Activated CD4-positive, alpha-beta memory T cell treated with anti-CD3 and anti-CD28 coated beads for 36 hours (primary cell): ENCODE measurements at places on chromosomes 11 and 22. TPM values are rescaled to one million over a fixed set of nuclear protein-coding genes. Genes with fewer than 3 reads are reported as not detected.

GRCh38 chr22:38846412-38846811 lies 2.6 kb upstream of the NPTXR start:
- peaks cover 11% of the 10 kb centered on the region for H3K4me1 ChIP-seq
- no peak overlapping the region for H3K4me3 ChIP-seq

DNA sequence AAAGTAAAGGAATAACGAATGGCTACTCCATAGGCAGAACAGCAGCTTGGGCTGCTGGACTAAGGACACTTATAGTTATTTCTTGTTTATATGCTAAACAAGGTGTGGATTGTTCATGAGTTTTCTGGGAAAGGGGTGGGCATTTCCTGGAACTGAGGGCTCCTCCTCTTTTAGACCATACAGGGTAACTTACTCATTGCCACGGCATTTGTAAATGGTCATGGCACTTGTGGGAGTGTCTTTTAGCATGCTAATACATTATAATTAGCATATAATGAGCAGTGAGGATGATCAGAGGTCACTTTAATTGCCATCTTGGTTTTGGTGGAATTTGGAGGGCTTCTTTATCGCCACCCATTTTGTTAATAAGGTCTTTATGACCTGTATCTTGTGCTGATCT lies 7.0 kb downstream of the OR4X1 start:
- H3K4me1 ChIP-seq, result peaks cover 2% of the 10 kb centered on the region
- no peak overlapping the region for H3K27ac ChIP-seq
- no peaks in the 10 kb centered on the region for H3K36me3 ChIP-seq
- no peaks in the 10 kb centered on the region for H3K27me3 ChIP-seq
- H3K4me3 ChIP-seq, result no peak overlapping the region

DNA sequence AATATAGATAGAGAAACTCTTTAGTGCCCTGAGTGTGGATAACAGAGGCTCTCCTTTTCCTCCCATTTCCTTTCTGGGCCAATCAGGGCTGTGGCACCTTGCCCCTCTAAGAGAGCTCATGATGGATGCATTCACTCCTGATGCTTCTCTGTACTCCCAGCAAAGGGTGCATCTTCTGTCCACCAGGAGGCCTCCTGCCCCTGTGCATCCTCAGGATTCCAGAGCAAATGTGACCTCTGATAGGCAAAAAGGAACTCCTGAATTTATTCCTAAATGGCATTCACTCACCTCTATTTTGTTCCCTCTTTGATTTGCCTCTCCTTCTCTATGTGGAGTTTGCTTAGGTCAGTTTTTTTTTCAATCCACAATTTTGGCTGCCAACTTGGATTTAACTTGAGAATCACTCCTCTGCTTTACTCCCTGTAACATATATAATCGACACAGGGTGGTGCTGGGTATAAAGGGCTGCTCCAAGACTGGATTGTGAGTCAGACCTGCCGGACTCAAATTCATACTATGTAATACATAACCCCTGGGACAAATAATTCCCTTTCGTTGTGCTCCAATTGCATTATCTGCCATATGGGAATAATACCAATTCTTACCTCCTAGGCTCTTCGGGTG lies 1.1 kb upstream of the MRGPRX4 start:
- no peak overlapping the region for H3K4me3 ChIP-seq
- H3K4me1 ChIP-seq, result no peaks in the 10 kb centered on the region
- H3K36me3 ChIP-seq, result no peaks in the 10 kb centered on the region
- H3K27ac ChIP-seq, result no peak overlapping the region

DNA sequence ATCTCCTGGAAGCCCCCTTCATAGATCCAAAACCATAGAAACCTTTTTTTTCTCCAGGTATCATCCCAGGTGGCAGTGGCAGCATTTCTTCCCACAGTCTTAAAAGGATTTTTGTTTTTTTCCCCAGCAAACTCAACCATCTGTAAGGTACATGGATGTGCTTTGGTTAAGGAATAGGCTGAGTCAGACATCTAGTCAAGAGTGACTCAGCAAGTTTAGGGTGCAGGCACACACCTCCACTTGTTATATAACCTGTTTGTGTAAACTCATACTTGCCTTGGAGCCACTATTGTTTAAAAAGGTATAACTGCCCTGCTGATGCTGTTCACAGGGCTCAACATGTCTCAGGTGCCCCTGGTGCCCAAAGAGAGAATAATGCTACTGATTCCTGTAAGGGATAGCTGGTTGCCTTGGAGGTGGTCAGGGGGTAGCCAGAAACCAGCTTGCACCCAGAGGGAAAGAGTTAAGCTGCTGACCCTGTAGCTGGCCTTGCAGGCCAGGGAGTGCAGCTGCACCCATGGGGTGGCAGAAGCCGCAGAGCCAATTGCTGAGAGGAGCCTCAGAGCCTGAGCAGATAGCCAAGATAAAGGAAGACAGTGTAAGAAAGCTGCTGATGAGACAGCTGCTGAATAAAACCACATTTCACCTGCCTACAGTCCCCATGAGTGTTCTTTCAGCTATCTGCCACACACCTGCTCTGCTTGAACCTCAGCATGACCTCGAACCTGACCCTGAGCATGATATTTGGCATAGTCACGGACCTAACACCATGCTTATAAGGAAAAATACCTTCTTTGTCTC lies 1726.1 kb upstream of the RAG2 start:
- DNase-seq, result no peak
- H3K36me3 ChIP-seq, result no peaks in the 10 kb centered on the region
- H3K4me3 ChIP-seq, result no peak overlapping the region
- H3K27ac ChIP-seq, result no peak overlapping the region

GRCh38 chr11:19746086-19746485 lies 33.4 kb downstream of the NAV2 start:
- H3K4me1 ChIP-seq, result no peaks in the 10 kb centered on the region
- no peaks in the 10 kb centered on the region for H3K36me3 ChIP-seq
- DNase-seq, result no peak
- no peak overlapping the region for H3K27ac ChIP-seq

DNA sequence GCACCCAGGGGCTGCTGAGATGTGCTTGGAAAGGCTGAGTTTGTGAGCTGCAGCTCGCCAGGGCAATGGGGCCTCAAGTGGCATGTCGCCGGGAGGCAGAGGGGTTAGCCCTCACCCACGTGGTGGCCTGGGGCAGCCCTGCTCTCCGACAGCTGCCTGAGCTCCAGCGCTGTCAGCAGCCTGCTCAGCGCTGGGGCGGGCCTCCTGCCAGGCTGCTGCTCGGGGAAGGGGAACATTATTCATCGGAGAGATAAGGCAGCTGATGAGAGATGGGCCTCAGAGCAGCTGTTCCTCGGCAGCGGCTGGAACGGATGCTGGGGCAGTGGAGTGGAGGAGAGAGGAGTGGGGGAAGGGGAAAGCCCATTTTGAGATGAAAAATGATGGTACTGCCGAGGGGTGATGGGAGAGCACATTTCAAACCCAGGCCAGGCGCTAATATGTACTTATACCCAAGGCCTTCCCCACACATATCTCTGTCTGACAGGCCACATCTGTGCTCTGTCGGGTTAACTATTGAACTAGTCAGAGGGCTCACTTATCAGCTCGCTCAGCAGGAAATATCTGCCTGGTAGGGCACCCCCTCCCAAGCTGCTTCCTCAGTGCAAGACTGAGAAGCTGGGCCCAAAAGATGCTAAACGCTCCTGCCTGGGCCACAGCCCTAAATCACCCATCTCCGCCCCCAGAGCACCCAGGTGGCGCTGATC lies 79.5 kb downstream of the TIMP3 start:
- peaks cover 3% of the 10 kb centered on the region for H3K4me1 ChIP-seq
- no peaks in the 10 kb centered on the region for H3K36me3 ChIP-seq
- no peak overlapping the region for H3K27ac ChIP-seq

DNA sequence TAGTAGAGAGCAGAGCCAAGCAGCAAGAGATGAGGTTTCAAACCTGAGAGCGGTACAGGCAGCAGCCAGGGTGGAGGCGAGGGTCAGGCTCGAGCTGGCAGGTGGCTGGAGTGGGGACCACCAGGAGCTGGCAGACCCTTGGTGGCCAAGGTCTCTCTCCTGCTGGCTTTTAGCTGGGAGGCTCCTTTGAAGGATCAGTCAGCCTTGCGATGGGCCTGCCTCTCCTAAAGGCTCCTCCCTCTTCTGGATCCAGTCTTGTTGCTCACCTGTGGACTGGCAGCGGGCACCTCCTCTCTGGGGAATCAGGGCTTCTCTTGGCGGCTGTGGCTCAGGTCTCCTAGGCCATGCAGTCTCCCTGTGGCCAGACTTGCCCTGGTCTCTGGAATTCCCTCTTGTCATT lies 24.8 kb downstream of the TPST2 start:
- DNase-seq, result no peak
- H3K27me3 ChIP-seq, result no peaks in the 10 kb centered on the region
- H3K27ac ChIP-seq, result no peak overlapping the region
- no peak overlapping the region for H3K4me3 ChIP-seq
- H3K4me1 ChIP-seq, result peaks cover 9% of the 10 kb centered on the region

DNA sequence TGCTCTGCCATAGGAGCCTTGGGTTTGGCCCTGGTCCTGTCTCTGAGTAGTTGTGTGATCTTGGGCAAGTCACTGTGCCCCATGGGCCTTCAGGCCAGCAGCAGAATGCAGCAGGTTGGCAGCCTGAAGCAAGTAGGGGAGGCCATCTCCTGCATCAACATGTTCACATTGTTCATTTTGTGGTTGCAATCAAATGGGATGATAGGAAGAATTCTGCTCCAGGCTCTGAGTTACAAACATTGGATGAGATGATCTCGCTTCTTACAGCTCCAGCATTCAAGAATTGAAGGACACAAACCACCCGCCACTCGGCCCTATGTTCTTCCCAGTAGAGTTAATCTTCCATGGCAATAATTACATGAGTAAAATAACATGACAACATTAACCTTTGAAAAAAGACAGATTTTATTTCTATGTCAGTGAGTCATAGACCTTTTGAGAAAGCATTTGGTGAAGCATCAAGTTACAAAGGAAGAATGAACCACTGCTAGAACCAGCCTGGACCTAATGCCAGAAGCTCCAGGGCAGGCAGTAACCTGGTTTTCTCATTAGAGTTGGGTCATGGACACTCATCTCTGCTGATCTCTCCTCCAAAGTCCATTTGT lies 308.3 kb upstream of the NCAM1 start:
- no peak overlapping the region for H3K27ac ChIP-seq
- H3K4me3 ChIP-seq, result no peak overlapping the region
- H3K27me3 ChIP-seq, result no peaks in the 10 kb centered on the region
- H3K36me3 ChIP-seq, result no peaks in the 10 kb centered on the region
- no peaks in the 10 kb centered on the region for H3K4me1 ChIP-seq
- no peak for DNase-seq

DNA sequence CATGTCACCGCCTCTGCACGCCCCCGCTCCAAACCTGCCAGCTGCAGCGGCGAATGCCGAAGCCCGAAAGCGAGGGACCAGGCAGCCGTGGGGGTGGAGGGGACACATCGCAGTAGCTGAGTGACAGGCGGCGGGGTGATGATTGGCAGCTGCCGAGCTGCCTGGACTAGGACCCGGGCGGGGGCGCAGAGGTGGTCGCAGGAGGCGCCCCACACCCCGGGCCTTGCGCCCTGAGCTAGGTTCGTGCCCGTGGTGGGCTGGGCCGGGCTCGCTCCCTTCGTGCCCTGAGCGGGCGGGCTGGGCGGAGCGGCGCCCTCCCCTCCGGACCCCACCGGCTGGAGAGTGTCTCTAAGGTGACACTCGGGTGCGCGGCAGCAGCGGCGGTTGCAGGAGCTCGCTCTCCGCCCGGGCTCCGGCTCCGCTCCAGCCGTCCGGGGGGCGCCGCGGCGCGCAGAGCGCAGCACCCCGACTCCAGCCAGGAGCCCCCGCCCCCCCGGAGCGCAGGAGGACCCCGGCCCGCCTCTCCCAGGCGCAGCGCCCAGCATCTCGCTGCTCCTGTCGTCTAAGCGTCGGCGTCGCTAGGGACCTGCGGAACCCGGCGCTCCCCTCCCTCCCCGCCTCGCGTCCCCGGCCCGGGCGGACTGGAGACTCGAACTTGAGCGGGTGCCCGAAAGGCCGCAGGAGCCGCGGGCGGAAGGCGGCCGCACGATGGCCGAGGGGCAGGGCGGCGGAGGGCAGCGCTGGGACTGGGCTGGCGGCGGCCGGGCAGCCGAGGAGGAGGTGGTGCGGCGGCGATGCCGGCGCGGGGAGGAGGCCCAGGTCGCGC lies 14.5 kb upstream of the DGKZ start:
- H3K27ac ChIP-seq, result peak overlapping the region; percentile 8
- H3K4me3 ChIP-seq, result peak overlapping the region; percentile 73
- H3K27me3 ChIP-seq, result no peaks in the 10 kb centered on the region
- peaks cover 67% of the 10 kb centered on the region for H3K4me1 ChIP-seq
- DNase-seq, result peak; percentile 64

DNA sequence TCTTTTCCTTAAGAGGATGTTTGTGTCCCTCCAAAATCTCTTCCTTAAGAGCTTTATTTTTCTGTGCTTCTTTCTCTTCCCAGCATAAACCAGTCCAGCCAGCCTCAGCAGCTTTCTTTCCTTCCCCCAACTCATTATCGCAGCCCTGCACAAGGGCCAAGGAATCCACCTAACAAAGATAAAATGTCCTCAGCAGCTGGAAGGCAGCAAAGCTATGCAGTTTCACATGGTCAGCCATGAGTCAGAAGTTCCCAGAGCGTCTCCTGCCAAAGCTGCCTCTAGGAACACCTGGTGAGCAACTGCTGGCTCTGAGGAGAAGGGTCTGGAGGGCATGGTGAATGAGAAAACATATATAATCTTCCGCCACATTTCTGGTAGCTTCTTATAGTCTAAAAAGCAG lies 45.3 kb upstream of the HMGXB4 start:
- no peak for DNase-seq
- no peaks in the 10 kb centered on the region for H3K4me1 ChIP-seq
- peaks cover 8% of the 10 kb centered on the region for H3K27me3 ChIP-seq
- no peaks in the 10 kb centered on the region for H3K36me3 ChIP-seq
- no peak overlapping the region for H3K4me3 ChIP-seq

- no peak for DNase-seq
- H3K27me3 ChIP-seq, result no peaks in the 10 kb centered on the region
- H3K36me3 ChIP-seq, result no peaks in the 10 kb centered on the region
- no peak overlapping the region for H3K4me3 ChIP-seq
Observed at GRCh38 chr11:62387381-62387780, 31.5 kb upstream of the SCGB1A1 start.

- H3K4me1 ChIP-seq, result no peaks in the 10 kb centered on the region
- peaks cover 4% of the 10 kb centered on the region for H3K27me3 ChIP-seq
- H3K4me3 ChIP-seq, result no peak overlapping the region
- H3K27ac ChIP-seq, result no peak overlapping the region
Observed at GRCh38 chr11:102639656-102640055, 14.5 kb upstream of the MMP20 start.

- H3K4me3 ChIP-seq, result peak overlapping the region; percentile 11
- peaks cover 61% of the 10 kb centered on the region for H3K4me1 ChIP-seq
- peak overlapping the region; percentile 65 for H3K27ac ChIP-seq
- DNase-seq, result peak; percentile 77
- H3K36me3 ChIP-seq, result no peaks in the 10 kb centered on the region
Observed at GRCh38 chr22:30221121-30221992, 25.2 kb downstream of the LIF start.

Gene SFI1
- total RNA-seq, result 227 TPM

Gene SBF2
- total RNA-seq, result 7.0 TPM

Gene MYOD1
- total RNA-seq, result not detected

Gene MYEOV
- 0.14 TPM for total RNA-seq

Gene ABCC8
- not detected for total RNA-seq

Gene SMTNL1
- not detected for total RNA-seq

Gene PRG3
- total RNA-seq, result not detected

Gene TBX10
- total RNA-seq, result not detected

Gene NPAS4
- not detected for total RNA-seq
